ENCODE measurements at places on chromosomes 6 and 20.

- DNase-seq = no peak
Observed at GRCh38 chr6:169450097-169450496, 196.5 kb upstream of the THBS2 start.

DNA sequence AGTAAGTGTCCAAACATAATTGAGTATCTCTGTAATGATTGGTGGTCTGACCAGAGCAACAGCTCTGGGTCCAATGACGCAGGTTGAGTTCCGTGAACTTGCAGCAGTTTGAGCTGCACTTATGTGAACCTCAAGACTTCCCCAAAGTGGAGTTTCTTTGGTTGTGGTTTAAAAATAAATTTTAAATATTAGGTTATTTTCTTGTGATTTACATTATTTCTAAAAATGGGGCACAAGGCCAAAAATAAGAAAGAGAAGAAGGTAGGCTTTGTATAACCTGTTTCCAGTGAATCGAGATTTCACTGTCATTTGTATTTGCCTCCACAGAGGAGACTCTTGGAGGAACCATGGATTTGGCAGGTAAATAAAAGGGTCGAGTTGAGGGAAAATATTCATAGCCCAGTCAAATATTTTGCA is 166.4 kb upstream of the ZNF217 start:
- peak; percentile 46 for DNase-seq

DNA sequence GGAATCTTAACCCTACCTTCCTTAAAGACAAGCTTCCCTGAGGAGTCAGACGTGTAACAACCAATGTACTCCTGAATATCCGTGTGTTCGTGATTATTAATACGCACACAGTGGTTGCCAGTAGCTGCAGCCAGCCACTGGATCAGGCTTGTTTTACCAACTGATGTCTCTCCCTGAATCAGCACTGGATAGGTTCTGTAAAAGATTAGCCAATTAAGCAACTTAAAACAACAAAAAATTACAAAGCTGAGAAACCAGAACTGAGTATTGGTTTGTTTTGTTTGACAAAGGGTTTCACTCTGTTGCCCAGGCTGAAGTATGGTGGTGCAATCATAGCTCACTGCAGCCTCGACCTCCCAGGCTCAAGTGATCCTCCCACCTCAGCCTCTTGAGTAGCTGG is 69.3 kb downstream of the MDN1 start:
- no peak for DNase-seq

DNA sequence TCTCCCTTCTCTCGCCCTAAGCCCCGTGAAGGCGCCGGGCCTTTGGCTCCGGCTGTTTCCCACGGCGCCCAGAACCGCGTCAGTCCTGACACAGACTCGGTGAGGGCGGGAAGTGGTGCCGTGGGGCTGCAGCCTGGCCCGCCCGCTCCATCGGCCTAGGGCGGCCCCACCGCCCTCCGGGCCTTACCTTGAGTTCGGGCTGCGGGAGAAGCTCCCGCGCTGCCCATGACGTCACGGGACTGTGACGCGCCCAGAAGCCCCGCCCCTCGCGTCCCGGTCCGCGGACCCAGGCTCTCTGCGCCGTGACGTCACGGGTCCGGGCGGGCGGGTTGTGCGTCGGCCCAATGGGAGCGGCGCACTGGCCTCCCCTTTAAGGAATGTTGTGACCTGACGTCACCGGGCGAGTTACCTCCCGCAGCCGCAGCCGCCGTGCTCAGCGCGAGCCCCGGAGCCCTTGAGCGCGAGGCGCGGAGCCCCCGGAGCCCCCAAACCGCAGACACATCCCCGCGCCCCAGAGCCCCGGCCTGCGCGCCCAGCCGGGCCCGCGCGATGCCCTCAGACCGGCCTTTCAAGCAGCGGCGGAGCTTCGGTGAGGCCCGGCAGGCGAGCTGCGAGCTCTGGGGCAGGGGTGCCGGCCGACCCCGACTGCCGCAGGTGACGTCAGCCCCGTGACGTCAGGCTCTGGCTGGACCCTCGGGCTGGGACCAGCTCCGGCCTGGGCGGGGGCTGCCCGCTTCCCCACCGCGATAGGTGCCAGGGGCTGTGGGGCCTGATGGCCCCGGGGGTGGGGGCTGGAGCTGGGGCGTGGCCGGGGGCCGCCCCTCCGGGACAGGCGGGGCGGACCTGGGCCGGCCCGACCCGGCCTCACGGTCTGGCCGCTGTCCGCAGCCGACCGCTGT is at the start of gene MAP1LC3A:
MAP1LC3A (plus strand) TSS at position 399 of the 899 bp plus-strand sequence; CDS start at position 550, 151 bp downstream.
- DNase-seq = peak; percentile 97

DNA sequence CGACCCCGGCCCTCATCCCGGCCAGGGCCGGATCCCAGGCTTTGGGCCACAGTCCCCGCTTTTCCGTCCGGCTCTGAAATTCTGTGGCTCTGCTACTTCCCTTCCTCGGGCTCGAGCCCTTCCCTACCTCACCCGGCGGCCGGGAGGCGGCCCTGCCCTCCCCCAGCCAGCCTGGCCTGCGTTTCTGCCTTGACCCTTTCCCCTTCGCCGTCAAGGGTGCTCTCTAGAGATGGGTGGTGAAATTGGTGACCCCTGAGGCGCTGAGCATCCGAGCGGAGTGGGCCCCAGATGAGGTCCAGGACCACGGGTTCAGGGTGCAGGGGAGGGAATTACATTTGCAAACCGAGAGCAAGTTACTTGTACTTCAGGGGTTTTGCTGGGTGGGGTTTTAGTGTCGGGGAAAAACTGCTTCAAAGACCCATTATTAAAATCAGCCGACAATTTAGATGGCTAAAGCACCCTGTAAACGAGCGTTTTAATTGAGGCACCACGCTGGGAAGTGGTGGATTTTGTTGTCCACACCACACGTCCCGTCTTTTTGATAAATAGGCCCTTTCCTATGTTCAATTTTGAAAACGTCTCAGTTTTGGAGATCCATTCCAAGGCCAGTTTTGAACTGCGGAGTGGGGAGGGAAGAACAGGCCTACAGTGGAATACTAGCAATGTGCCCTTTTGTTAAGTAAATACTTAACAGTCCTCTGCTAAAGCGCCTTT is 9.9 kb downstream of the TFAP2A start:
- no peak for DNase-seq

DNA sequence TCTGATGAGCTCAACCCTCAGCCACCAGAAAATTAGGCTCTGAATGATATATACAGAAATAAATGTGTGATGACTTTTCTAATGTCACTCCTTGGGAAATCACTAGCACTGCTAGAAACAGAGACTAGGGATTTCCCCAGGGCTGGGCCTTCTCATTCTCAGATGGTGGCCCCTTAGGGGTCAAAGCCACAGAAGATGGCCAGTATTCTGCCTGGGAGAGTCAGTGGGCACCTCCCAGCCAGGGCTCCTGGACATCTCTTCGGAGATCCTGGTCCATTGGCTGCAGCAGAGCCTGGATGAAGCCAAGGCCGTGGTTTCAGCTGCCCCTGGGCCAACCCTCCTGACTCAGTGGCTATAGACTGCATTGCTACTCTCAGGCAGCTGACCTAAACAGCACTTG is 276.9 kb upstream of the SUPT3H start:
- no peak for DNase-seq

- no peak for DNase-seq
Observed at GRCh38 chr20:48380661-48381060, 447.1 kb downstream of the PREX1 start.

- DNase-seq = peak; percentile 40
Observed at GRCh38 chr6:1607516-1608221, 2.0 kb upstream of the FOXC1 start.

GRCh38 chr20:8983478-8984345 is 85.2 kb upstream of the PLCB4 start:
- DNase-seq = no peak

DNA sequence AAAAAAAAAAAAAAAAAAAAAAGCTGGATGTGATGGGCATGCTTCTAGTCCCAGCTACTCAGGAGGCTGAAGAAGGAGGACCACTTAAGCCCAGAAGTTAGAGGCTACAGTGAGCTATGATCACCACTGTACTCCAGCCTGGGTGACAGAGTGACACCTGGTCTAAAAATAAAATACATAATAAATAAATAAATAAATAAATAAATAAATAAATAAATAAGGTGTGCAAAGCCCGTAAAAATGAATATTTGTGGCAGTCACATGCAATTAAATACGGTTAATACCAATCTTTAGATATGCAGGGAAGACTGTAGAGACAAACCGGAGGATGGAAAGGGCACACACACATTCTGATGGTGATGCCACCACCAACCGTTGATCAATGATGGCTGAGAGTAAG is 26.2 kb downstream of the IL22RA2 start:
- no peak for DNase-seq

- no peak for DNase-seq
Observed at GRCh38 chr6:159315562-159315961, 146.4 kb downstream of the FNDC1 start.

DNA sequence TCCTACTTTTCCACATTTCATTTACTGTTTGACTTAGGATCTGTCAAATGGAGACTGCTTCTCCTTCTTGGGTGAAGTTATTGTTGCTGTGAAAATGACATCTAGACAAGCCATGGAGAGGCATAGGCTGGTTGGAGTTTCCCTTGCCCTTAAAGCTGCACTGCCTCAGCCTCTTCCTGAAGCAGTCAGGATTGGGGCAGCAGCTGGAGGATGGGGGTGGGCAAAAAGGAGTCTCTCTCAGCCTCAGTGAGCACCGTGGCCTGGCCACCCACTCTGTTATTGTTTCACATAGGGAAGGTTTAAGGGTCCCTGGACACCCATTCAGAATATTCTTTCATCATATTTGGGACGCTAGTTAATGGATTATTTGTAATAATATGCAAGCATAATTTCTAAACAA is 7.7 kb upstream of the ZBTB24 start:
- no peak for DNase-seq

- peak; percentile 85 for DNase-seq
Observed at GRCh38 chr6:42929821-42930360, 611 bp downstream of the CNPY3 start.
